NCI-H2029 treated with DMSO at 0.1 percent for 48 hours (cell line): ENCODE measurements at places on chromosomes 4 and X.

- DNase-seq = no peak
Measured at GRCh38 chr4:7902101-7902553, 37.5 kb downstream of the AFAP1 start.

DNA sequence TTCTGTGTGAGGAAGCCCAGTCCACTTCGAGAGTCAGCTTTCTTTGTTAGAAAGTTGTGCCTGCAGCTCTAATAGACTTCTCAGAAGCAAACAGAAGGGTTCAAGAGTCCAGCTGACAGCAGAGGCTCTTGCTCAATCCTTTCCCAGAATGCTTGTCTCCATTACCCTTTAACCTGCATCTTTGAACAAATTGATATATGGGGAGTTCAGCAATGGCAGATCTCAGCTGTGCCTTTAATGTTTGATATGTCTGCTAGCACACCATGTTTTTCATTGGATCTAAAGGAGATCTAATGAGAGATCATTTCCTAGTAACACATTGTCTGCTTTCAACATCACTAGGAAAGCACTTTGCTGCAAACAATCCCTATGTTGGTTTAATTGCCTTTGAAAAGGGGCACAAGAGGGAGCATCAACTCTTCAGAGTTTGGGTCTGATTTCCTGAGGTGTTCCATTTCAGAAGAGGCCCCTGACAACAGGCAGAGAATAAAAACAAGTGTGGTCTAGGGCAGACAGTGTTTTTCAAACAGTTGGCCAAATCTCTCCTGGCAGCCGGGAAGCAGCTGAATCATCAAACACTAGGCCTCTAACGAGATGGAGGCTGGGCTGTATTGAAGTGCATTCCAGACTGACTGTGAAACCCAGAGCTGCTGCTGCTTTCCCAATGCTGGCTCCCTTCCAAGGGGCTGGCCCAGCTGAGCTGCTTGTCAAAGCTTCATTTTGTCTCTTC is 55.5 kb downstream of the LUZP4 start:
- peak; percentile 88 for DNase-seq

GRCh38 chr4:143763587-143763986 is 63.1 kb upstream of the FREM3 start:
- no peak for DNase-seq

DNA sequence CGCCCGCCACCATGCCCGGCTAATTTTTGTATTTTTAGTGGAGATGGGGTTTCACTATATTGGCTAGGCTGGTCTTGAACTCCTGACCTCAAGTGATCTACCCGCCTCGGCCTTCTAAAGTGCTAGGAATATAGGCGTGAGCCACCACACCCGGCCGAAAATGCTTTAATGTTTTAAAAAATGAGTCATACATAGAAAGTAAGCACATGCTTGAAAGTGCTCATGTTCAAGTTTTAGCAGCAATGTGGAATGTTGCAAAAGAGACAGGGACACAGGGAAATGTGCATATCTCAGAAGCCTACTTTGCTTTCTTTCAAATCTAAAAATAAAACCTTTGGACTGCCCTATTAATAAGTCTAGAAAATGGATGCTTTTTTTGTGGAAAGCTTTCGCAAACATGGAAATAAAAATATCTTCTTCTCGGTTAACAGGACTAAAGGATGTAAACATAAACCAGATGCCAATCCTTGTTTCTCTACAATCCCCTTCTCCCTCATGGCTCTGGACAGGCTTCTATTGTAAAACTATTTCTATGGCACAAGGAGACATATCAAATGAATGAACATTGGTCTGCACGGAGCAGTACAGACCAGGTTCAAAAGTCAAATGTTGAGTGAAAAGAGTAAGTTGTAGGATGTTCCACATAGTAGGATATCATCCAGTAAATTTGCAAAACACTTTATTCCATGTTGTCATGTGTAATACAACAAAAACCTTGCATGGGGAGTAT is 15.0 kb downstream of the MECP2 start:
- DNase-seq = no peak

DNA sequence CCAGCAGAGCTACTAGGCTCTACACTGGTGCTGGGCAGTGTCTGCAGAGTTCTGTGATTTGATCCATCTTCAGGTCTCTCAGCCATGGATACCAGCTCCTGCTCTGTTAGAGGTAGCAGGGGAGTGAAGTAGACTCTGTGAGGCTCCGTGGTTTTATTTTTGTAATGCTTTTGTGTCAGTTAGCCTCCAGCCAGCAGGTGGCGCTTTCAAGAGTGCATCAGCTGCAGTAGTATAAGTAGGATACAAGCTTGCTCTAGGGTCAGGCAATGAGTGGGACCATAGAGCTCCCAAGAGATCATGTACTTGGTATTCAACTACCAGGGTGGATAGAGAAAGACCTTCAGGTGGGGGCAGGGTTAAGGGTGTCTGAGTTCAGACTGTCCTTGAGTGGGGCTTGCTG is 362.5 kb upstream of the TRAM1L1 start:
- no peak for DNase-seq

DNA sequence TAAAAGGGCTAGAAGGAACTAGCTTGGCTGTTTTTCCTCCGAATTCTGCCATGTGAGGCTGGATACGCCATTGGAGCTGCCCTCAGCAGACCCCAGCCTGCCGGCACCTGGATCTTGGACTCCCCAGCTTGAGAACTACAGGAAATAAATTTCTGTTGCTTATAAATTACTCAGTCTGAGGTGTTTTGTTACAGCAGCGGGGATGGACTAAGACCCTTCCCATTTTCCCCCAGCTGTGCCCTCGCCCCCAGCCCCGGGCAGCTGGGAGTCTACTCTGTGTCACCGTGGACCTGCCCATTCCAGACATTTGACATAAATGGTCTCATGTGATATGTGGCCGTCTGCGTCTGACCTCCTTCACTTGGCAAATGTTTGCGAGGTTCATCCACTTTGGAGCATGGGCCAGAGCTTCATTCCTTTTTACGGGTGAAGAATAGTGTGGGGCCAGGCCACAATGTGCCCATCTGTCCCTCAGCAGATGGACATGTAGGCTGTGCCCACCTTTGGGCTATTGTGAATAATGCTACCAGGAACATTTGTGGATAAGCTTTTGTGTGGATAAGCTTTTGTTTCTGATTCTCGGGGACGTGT is 30.7 kb upstream of the SPON2 start:
- DNase-seq = no peak

GRCh38 chrX:70360366-70360765 is 62.7 kb upstream of the GDPD2 start:
- DNase-seq = no peak

- no peak for DNase-seq
Measured at GRCh38 chr4:182717788-182718583, 199.2 kb downstream of the DCTD start.

DNA sequence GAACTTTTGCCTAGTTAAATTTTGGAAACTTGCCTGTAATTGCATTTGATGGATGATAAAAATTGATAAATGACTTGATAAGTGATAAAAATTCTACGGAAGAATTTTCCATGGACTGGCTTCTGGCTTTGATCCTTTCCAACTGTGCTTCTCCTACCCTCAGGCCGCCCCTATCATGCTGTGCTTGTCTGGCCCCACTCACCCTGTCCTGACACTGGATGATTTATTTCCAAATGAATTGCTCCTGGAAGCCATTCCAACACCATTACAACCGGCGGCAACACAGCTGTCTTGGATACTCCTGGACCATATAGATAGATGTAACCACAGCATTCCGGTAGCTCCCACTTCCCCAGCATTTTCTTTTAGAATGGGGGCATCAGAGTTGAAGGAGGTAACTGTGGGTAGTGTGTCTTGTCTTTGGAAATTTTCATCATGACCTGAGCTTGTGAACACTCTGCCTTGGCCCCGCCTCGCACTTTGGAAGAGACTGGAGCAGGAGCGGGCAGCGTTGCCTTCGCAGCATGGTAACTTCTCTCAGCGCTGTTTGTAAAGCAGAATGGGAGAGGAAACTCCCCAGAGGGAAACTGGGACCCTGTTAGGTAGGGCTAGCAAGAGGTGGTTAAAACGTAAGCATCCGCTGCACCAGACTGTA is 77.4 kb downstream of the TBL1X start:
- DNase-seq = no peak

DNA sequence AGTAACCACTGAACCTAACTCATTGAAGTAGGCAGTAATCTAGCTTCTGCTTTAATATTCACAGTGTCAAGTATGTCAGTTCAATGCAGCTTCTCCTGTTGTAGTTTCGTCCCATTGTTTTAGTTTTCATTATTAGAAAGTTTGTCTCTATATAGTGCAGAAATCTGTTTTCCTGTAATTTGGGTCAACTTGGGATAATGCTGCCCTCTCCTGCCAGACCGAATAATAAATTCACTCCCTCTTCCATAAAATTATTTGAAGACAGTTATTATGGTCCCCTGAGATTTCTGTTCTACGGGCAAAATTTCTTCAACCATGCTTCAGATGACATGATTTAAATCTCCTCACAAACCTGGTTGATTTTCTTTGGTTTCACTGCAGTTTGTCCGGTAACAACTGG is 4.6 kb upstream of the LUZP4 start:
- DNase-seq = no peak

DNA sequence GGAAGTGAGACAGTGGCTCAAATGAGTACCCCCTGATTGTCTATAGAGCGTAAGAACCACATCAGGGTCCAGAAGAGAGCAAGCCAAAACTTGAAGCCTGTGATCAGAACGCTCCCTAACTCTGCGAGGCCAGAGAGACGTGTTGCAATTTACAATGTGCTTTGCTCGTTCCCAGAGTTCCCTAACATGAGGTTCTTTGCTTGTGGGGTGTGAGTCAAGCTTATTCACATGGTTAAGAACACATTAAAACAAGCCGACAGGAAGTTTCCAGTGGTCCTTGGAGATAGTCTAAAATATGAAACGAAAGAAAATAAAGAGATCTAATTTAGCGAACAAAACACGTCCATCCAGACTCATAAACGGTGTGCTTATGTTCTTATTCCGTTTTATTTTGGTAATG is 702.3 kb downstream of the TRIML1 start:
- no peak for DNase-seq
